Right renal pelvis (tissue), 4 donors: ENCODE measurements at places on chromosomes 3 and 15. TPM values are rescaled to one million over a fixed set of nuclear protein-coding genes. Genes with fewer than 3 reads are reported as not detected.

- no peak for DNase-seq
Measured at GRCh38 chr15:44199393-44199792, 4.3 kb upstream of the FRMD5 start.

DNA sequence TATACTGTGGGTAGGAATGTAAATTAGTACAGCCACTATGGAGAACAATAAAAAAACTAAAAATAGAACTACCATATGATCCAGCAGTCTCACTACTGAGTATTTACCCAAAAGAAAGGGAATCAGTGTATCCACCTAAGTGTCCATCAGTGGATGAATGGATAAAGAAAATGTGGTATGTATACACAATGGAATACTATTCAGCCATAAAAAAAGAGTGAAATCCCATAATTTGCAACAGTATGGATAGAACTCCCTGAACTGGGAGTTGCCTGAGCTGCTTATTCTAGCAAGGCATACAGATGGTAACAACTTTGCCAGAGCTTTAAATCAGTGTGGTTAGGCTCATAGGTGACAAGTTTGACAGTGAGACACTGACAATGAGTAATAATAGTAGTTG lies 16.1 kb upstream of the APH1B start:
- no peak for DNase-seq

The CPLX3 gene
- polyA plus RNA-seq, result 0.13 TPM

The LRRC31 gene
- polyA plus RNA-seq, result 0.11 TPM
